ENCODE measurements at places on chromosomes 2 and 18.

DNA sequence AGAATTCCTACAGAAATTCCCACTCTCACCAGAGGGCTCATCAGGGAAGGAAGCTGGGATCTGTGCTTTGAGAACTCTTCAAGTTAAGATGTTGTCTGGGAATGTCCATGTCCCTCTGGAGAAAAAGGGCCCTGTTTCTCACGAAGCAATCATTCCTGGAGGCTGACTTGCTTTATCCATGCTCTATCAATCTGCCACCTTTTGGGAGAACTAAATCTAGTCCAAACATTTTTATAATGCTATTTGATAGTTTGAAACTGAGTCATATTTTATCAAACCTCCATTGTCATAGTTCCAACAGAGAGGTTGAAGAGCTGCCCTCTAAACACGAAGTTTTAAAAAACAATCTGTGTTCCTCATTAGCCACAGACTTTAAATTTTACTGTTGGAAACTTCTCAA is 219.2 kb downstream of the MTX2 start:
- DNase-seq, result no peak

GRCh38 chr2:2464094-2464493 is 133.0 kb upstream of the MYT1L start:
- no peak for DNase-seq

GRCh38 chr2:175097297-175097696 is 70.7 kb downstream of the ATF2 start:
- DNase-seq, result no peak

DNA sequence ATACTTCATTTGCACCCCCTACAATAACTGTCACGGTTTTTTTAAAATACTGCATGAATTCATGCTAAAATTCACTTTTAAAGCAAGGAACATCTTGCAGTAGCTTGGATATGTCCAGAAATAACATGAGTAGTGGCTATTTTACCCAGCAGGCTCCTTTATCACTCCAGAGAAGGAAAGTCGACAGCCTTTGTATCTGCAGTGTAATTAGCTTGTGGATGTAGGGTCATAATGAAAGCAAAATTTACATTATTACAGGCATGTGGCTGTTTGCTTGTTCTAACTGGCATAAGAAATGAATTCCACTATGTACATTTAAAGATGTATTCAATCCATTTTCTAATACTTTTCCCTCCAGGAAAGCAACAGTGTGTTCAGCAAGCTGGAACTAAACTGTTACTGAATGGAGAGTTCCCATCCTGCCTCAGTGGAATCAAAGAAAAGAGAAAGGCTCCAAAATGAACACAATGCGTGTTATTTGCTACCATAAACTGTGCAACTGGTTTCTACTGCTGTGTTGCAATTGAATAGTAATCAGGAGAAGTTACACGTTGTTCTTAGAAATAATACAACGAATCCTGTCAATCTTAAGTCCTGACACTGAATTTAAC is 321.2 kb upstream of the VRK2 start:
- no peak for DNase-seq

- DNase-seq, result no peak
Measured at GRCh38 chr2:22167256-22167655, 1043.5 kb downstream of the TDRD15 start.

DNA sequence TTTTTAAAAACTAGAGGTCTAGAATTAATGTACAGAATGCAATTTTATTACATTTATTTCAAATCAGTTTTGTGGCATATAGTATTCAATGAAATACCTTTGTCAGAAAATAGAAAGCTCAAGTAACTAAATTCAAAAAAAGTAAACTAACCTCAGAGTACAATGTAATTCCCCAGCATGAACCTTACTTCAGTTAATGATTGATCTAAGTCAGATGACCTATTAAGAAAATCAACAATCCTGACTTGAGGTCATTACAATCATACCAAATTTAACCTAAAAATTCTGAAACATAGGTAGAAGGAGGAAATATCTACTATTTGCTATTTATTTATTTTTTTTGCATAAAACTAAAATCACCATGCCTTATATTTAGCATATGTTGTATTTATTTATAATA is 142.9 kb downstream of the CCDC102B start:
- no peak for DNase-seq

- DNase-seq, result no peak
Measured at GRCh38 chr2:40282428-40282827, 169.5 kb downstream of the SLC8A1 start.

DNA sequence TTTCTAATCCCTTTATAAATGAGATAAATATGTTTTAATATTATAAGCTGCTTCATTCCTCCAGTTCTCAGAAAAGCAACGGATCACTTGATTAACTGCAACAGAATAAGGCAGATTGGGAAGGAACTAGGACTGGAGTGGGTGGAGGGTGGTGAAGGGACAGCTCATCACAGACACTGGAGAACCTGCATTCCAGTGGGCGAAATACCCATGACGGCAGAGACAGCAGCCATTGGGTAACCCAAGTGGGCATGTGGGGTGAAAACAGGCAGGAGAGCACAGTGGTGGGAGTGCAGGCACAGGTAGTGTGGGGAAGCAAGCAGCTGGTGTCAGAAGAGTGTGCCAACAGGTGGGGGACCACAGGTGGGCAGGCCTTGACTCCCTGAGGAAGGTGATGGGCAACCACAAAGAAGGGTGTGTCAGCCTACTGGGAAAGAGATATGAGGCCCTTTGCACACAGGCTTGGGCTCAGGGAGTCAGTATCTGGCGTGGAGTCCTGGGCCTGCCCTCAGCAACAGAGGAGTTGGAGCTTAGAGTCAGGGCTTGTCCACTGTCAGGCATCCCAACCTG is 27.2 kb downstream of the DPYSL5 start:
- no peak for DNase-seq

- DNase-seq, result no peak
Measured at GRCh38 chr2:177445200-177445599, 52.6 kb downstream of the AGPS start.

GRCh38 chr2:62313449-62314227 is 117.7 kb downstream of the B3GNT2 start:
- DNase-seq, result no peak

GRCh38 chr2:110970201-110970600 is 150.5 kb upstream of the BCL2L11 start:
- DNase-seq, result no peak

GRCh38 chr2:191065785-191066184 is 51.8 kb upstream of the STAT1 start:
- DNase-seq, result no peak

GRCh38 chr18:4017480-4017879 is 437.6 kb downstream of the DLGAP1 start:
- DNase-seq, result no peak

DNA sequence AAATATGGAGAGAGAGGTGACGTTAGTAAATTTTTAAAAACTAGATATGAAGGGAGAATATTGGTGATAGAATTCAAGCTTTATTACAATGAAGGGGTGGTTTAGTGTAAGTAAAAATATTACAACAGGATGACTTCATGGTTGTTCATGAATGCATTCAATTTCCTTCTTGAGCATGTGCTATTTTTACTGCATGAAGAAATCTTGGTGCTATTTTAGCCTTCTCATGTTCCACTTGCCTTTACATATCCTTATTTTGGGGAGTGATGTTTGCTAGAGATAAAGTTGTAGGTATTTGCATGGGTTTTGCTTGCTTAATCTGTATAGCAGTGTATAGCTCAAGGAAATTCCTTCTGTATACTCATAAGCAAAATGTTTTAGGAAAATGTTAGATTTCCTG is 195.0 kb upstream of the MMADHC start:
- no peak for DNase-seq

- no peak for DNase-seq
Measured at GRCh38 chr2:110881908-110882307, 149.5 kb downstream of the ACOXL start.

GRCh38 chr2:159307942-159308341 is 21.4 kb upstream of the WDSUB1 start:
- no peak for DNase-seq

GRCh38 chr2:102749938-102750337 is 11.9 kb upstream of the TMEM182 start:
- DNase-seq, result no peak

DNA sequence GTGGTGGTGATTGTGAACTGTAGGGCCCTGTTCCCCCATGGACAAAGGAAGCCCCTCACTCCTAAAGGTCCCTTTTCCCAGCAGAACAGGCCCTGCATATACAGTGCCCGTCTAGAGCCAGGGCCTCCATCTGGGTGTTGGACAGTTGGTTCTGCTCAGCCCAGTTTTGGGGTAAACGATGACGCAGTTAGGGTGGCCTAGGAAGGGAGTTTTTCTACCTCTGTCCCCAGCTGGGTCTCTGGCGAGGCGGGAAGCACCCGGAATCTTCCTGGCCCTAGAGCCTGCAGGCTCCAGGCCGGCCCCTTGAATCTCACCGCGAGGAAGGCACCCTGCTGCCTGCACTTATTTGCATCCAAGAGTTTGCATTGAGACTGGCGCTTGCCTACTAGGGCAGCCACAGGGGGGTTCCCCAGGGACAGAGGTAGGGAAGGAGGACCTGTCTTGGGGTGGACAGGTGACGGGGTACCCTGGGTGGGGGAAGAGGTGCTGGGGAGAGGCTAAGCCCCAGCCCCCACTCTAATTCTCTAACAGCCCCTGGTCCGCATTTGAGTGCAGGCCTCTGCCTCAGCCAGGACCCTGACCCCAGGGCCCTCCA is 529 bp upstream of the MTA3 start:
- no peak for DNase-seq

DNA sequence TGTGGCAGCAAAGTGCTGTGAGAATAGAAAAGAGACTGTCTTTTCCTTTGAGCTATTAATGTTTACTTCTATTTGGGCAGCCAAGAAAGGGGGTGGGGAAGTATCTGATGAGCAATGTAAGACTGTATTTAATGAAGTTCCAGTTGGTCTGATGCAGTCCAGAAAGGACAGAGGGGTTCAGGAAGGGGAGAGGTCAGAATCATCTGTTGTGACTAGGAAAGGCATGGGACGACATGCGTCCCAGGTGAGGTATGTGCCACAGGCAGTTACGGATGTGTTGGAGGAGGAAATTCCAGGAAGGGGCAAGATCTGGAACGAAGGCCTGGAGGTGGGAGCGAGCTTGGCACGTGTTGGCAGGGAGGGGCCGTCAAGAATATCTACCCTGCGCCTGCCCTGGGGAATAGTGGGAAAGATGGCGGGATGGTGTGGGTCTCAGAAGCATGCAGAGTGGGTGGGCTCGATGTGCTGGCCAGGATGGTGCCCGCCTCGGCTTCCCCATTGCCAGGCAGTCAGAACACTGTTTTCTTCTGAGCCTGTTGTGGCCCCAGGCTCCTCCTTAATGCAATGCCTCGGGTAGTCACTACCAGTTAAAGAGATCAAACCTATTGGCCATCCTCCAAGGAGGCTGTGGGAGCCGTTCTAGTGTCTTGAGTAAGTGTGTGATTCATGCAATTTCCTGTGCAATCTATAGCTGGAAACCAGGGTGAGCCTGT is 57.8 kb upstream of the TXNDC2 start:
- DNase-seq, result peak; percentile 99

DNA sequence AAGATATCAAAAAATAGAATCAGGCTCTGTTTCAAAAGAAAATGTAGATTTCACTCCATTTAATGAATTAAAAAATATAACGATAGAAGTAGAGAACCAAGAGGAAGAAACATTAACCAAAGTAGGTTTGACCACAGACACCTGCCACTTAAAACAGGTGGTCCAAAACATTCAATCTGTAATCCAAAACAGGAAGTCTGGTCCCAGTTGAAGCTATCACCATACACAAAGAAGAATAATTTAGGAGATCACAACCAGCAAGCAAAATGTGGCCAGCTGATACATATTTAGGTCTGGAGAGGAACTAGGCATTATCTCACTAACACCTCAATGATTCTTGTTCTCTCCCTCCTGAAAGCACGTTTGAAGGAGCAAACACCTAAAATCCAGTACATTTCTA is 73.1 kb downstream of the FTCDNL1 start:
- no peak for DNase-seq

GRCh38 chr2:239328351-239329191 is 72.2 kb downstream of the HDAC4 start:
- peak; percentile 74 for DNase-seq

DNA sequence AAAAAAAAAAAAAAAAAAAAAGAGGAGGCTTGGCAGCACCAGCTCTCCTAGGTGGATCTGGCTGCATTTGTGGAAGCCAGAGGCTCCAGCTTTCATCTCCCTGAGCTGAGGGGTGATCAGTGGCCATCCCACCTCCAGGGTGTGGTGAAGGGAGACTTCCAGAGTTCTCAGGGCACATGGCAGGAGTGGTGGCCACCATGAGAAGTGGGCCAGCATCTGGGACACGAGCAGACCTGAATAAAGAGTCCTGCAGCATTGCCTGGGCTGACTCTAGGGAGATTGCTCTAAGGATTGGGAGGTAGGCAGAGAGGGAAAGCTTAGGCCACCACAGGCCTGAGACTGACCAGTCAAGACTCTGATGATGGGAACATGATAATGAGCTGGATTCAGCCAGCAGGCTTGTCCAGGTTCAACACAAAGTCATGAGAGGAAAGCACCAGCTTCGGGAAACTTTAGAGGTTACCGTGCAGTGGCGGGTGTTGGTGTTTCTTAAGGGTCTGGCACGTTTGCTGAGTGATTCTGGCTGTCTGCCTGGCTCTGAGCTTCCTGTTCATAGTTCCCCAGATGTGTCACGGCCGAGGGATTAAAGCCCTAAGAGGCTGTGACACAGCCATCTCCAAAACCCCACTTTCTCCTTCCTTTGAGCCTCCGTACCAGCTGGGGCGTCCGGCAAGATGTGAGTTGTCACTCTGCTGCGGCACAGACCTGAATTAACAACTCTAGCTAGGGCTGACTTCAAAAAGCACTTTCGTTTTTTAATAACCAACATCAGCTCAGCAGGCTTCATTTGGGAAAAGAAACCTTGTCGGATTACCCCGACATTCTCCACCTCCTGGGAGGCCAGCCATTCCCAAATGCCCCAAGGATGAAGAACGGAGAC is 38.3 kb upstream of the IL1R1 start:
- peak; percentile 50 for DNase-seq

- no peak for DNase-seq
Measured at GRCh38 chr2:68798569-68798968, 64.0 kb downstream of the ARHGAP25 start.

DNA sequence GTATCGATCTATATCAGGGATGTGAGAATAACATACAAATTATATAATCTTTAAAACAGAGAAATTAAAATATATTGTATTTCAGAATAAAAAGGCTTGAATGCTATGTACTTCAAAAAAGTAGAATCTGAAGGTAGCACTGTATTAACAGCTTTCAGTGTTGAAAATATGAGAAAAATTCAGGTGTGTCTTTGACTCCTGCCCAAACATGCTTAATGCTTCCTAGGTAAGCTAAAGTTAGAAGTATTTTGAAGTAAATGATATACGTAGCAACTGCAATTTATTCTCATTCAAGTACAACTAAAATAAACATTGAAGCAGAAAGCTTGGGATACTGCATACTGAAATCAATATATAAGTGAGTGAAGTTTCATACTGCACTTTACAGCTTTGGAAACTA is 1082.0 kb upstream of the ACVR2A start:
- DNase-seq, result no peak
